ENCODE measurements at places on chromosomes 3 and 15.

DNA sequence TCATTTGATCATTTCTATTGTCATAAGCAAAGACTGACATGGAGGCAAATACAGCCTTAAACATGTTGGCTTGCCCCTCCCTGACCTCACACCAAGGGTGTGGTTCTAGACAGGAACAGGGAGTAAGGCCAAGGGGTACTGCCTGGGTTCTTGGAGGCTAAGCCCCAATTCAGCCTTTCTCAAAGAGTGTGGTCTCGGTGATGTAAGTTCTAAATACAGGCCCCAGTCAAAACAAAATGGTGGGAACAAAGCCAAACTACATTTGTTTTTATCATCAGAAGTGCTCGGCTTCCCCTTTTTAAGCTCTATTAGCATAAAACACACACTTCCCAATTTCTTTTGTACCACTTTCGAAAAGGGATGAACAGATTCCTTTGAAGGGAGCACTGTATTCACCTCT, 129.5 kb downstream of the ATP8B4 start:
- no peak for DNase-seq

DNA sequence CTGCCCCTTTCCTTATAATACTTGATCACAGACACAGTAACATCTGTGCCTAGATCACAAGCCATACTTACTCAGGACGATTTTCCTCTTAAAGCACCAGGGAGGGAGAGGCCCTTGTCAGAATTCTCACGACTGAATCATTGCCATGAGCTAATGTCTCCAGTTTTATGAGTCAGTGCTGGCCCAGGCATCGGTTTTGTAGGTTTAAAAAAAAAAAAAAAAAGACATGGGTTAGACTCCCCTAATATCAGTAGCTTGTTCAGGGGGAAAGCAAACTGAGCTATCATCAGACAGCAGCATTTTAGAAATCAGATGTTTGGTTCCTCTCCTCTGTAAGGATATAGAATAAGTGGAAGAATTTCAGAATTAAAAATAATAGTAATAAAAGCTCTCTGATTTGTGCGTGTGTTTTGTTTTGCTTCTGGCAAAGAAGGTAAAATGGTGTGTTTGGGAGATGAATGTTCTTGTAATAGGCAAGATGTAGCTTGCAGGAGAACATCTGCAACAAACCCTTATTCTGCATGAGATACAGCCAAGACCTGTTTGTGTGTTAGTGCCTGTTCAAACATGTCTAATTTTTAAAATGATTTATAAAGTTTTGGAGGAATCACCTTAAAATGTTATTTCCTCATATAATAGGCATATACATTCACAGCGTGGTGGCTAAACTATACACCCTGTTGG, 193.6 kb downstream of the TP63 start:
- DNase-seq, result peak; percentile 92

DNA sequence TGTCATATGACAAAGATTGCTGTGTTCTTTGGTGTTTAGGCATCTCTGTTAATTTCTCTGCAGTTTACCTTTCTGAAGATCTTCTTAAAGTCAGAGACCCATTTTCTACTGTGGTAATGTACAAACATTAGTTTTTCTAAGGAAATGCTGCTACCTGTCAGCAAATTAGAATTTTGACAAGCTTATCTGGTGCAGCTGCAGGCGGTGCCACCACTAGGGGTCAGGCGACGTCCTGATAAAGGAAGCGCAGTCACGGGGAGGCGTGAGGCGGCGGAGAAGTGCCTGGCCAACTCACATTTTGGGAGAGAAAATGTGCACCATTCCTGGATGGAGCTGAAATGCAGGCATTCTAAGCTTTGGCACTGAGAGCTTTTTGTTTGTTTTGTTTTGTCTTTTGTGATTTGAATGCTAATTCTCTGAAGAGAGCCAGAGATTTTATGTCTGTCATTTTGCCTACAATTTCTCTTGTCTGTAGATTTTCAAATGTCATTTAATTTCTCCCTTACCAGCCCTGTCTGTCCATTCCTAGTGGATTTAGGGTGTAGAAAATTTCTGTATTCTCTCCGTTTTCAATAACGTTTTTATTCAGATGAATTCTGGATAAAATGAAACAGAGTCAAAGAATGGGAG, 24.9 kb upstream of the SIAH2 start:
- peak; percentile 68 for DNase-seq

- DNase-seq, result no peak
These were observed 366.7 kb upstream of the SGO1 start for GRCh38 chr3:20552605-20553275.

DNA sequence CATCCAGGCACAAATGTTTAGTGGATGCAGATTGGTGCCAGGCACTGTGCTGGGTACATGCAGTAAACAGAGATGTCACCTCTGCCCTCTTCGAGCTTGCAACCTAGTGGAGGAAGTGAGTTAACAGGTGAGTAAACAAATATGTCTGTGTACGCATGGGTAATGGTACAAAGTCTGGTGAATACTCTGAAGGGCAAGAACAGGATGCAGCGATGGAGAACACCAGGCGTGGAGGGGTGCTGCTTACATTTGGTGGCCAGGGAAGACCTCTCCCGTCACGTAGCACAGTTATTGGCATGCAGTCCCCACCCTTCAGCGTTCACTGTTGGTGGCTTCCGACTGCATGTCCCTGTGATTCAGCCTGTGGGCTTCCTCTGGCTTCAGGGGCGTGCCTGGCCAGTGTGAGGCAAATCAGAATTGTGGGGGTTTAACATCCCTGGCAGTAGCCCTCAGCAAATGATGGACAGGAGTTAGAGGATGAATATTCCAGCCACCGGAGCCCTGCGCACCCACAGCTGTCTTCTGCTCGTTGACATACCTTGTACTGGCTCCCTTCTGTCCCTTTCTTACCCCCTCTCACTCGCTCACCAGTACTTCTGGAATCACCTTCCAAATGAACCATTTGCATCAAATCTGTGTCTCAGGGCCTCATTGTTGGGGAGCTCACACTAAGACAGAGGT, 9.1 kb upstream of the HDAC11 start:
- DNase-seq, result no peak
